ENCODE measurements at places on chromosomes 1 and 21.
A peak's percentile ranks its signal among the peaks of the same experiment; 100 is the strongest.

DNA sequence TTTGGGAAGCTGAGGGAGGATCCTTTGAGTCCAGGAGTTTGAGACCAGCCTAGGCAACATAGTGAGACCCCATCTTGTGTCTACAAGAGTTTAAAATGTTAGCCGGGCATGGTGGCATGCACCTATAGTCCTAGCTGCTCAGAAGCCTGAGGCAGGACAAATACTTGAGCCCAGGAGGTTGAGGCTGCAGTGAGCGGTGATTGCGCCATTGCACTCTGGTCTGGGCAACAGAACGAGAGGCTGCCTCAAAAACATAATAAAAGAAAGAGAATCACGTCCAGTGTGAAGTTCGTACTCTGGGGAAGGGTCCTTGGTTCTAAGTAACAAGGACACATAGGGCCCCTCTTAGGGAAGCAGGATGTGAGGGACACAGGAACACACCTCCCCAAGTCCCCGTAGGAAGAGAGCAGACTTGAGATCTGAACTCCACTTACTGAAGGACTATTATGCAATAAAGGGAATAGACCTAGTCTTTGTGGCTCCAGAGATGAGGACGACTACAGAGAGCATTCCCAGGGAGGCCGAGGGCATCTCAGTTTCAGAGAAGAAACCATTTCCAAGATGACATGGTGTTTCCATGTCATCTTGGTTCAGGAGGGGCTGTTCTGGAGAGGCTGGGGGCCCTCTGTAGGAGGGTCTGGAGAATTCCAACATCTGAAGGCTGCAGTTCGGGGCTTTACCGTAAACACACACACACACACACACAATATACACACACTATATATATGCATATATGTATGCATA, 10.8 kb upstream of the ENO1 start:
- no peak for DNase-seq

DNA sequence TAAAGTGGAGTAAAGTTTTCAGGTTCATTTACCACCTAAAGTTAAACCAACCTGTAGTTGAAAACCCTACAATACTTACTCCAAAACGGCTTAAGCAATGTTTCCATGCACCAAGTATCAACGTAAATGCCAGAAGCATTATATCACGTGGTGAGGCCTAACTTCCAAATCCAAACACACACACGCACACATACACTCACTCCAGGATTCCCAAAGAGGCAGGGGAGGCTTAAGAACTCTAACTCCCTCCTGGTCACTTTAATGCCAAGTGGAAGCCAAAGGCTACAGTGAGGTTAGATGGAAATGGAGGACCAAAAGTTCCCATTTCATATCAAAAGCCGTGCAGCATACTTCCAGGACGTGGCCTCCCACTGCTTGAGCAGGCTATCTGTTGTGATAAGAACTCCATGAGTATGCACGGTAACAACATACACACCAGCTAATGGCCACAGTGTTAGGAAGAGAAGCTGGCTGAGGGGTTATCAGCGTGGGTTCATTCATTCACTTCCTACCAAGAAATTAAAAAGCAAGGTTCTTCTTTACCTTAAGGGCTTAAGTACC, 224.1 kb downstream of the SLC45A1 start:
- no peak for DNase-seq

GRCh38 chr1:153805042-153805745, 30.0 kb downstream of the SLC27A3 start:
- DNase-seq, result peak; percentile 88

DNA sequence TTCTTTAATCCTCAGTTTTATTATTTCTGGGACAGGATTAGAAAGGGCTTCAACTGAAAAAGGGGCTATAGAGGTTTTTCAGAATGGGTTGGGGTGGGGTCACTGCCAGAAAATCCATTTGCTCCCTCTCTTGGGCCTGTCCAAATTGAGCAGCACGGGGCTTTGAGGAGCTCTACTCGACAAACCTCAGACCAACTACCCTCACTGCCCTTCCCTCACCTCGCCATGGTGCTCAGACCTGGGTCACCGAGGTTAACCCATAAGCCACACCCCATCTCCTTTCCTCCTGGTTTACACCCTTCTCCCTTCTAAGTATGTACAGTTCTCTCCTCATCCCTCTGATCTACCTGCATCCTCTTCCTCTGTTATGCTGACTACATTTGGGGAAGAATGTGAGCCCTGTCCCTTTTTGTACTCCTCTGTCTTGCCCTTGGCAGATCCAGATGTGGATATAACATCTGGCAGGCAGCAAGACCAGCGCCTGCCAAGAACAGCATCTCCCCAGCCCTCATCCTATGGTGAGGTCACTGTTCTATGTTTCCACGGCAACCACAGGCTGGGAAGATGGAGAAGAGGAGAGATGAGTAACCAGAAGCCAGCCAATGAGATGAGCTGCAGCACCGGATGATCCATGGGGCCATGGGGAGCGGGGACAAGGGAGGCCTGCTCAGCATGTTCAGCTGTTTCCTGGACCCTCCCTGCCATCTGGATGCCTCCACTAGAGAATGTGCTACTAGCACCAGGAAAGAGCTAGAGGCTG, 3.7 kb upstream of the FABP3 start:
- no peak for DNase-seq

DNA sequence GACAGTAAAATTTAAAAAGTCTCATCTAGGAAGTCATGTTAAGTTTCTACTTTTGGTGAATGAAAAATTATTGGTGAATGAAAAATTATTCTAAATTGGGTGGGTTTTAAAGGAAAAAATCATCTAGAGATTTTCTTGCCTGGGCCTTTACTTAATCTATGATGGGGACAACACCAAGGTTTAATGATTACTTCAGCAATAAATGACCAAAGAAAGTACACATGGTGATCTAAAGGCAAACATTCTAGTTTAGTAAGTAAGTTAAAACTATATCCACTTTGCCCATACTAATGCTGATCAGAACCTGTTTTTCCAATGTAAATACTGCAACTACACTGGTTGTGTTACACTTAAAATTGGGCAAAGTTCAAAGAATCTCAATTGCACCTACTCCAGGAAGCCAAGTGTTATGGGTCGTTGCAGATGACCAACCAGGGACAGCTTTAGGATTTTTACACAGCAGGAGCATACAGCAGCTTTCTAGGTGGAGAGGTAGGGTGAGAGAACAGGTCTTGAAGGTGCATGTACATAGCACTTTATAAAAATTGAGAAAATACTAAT, 14.6 kb upstream of the RPL5 start:
- DNase-seq, result no peak

- no peak for DNase-seq
Observed at GRCh38 chr1:47690341-47691250, 252.8 kb downstream of the FOXD2 start.

- DNase-seq, result no peak
Observed at GRCh38 chr1:180615493-180616290, 16.1 kb upstream of the XPR1 start.

GRCh38 chr1:19414515-19415121, 70.7 kb downstream of the CAPZB start:
- DNase-seq, result no peak

- no peak for DNase-seq
Observed at GRCh38 chr1:192654591-192655251, 18.8 kb downstream of the RGS13 start.

DNA sequence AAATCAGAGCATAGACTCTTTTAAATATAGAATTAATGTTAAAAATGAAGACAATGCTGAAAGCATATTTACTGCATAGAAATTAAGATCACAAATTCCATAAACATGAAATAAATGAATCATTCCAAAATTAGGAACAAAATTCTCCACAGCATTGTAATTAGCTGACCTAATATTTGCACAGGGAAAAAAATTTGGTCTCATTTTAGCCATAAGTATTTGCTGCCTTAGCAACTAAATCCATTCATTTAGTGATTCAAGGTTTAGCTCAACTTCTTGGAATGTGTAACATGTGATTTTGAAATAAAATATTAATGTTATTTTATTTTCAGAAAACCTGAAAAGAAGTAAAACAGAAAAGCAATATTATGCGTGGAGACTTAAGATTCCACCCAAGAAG, 25.5 kb downstream of the ADAMTS5 start:
- DNase-seq, result no peak

- DNase-seq, result no peak
Observed at GRCh38 chr21:46061518-46061917, 36.4 kb upstream of the COL6A2 start.

DNA sequence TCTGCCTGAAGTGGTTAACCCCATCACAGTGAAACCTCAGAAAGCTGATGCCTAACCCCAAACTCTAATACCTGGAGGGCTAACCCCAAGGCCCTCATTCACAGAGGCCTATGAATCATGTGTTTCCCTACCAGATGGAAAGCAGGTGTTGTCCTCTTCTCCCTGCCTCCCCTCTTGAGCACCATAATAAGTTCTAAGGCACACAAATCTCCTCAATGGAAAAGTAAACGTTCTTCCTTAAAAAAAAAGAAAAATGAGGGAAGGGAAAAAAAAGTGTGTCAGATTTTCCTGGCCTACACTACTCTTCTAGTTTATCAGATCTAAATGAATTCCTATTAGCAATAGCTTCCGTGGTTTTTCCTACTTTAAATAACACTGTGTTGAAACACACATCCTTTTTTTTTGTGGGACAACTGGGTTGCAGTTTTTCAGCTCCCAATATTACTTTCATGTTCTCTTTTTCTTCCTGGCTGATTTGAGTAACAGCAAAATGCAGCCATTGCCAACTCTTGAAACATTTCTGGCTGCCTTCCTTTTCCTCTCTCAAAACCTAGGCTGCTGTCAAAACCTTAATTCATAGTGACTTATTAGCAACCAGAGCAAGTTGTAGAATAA, 43.2 kb downstream of the SLC44A3 start:
- DNase-seq, result no peak

GRCh38 chr1:234538062-234538731, 59.2 kb upstream of the TARBP1 start:
- no peak for DNase-seq

DNA sequence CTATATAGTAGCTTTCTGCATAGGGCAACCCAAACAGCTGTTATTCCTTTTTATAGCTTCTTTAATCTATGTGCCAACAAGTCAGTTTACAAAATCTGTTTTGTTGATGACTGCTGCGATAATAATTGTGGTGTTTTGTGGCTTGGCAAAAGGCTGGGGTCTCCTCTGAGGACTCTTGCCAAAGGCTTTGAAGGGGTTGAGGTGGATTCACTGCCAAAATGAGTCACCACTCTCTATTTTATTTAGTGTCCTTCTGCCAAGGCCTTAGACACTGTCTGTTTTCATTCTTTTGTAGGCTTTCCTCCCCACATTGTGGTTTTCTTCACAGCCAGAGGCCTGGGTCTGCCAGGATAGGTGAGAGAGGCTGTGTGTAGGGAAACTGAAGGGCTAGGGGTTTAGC, 161.8 kb downstream of the NFIA start:
- DNase-seq, result no peak

GRCh38 chr1:25174730-25175612, 57.3 kb downstream of the SYF2 start:
- no peak for DNase-seq
